Stimulated activated CD8-positive, alpha-beta memory T cell treated with anti-CD3 and anti-CD28 coated beads, Interleukin-4, amount 100 ng/mL, for 4 hours (primary cell): ENCODE measurements at places on chromosomes 3 and 15.

- no peak for DNase-seq
Measured at GRCh38 chr3:171841620-171842000, 1.5 kb upstream of the TMEM212 start.

DNA sequence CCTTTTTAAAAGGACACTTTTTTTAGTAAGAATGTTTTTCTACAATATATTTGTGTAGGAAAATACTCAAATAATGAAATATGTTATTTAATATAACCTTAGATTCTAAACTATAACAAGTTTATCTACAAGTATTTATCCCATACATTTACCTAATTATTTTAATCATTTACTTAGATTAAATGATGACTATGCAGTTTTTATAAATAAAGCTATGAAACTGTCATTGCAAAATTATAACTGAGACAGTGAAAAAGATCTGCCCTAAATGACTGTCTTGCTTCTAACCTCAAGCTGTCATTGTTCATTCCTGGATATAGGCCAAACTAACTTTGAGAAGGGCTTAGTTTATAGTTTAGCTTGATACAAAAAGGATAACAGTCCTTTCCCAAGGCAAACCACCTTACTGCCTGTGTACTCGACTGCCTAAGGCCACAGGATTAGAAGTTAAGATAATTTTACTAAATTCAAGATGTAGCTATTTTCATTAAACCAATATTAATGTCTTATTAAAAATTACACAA is 84.1 kb downstream of the GLDN start:
- DNase-seq: no peak

GRCh38 chr3:116230431-116231020 is 214.8 kb downstream of the LSAMP start:
- DNase-seq: no peak

DNA sequence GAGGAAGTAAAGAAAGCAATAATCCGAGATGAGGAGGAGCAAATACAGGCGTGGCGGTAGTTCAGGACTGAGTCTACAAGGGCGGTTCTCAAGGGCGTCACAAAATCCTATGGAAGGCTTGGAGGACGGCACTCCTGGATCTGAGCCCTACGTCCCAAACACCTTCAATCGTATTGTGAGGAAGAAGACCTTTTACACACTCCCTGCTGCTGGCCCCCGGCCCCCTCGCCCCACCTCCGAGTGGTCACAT is 747 bp downstream of the PLD1 start:
- DNase-seq: no peak

DNA sequence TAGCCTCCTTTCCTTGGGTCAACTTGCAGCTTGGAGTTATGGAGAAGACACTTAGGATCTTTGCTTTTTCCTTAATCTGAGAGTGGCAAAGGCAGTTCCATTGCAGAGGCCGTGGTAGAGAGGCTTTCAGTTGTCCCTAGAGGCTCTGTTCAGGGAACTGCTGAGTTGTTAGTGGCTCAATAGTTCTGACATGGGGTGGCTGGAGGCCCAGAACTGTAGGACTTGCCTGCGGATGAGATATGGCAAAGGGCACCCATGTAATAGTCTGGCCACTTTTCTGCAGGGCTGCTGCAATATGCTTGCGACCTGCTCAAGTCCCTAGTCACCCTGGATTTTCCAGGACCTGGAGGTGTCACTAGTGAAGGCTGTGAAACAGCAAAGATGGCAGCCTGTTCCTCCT is 99.9 kb downstream of the CLDN1 start:
- DNase-seq: no peak

DNA sequence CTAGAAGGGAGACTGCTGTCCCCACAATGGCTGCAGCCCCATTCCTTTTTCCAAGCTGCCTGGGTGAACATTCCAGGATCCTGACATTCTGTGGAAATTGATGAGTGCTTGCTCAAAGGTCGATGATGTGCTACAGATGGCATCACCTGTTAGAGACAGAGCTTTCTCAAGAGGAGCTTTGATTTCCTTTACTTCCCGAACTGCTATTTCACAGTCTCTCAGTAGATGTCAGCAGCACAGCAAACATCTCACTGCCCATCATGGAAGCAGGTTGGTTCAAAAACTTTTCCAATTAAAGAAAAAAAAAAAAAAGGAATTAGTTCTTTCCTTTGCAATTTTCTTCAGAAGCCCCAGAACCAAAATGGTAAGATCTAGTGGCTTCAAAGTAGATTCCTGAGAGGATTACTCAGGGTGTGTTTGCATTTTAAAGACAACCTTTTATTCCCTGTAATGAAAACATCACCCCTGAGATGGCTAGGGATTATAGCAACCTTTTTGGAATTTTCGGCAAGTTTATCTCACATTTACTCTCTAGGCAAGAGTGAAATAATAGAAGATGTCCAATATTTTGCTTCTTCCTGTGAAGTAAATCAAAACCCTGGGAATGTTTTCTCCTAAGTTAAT is 44.8 kb downstream of the POLR2M start:
- no peak for DNase-seq

- DNase-seq: no peak
Measured at GRCh38 chr15:81887912-81888311, 157.9 kb downstream of the MEX3B start.

DNA sequence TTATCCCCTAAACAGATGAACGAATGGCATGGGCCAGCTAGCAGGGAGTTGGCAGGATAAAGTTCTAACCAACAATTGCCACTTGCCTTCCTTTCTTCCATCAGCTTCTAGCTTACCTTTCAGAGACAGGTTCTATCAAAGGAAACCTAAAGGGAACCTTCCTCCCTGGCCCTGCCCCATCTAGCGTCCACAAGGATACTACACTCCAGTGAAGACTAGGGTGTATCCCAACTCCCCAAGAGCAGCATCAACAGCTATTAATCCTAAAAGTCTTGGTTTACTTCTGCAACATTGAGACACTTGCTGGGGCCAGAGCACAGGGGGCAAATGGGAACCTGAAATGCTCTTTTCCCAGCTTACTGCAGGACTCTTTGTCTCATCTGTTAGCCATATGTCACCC is 37.0 kb upstream of the TMC3 start:
- DNase-seq: no peak

- DNase-seq: no peak
Measured at GRCh38 chr3:172629470-172629869, 81.4 kb downstream of the NCEH1 start.

DNA sequence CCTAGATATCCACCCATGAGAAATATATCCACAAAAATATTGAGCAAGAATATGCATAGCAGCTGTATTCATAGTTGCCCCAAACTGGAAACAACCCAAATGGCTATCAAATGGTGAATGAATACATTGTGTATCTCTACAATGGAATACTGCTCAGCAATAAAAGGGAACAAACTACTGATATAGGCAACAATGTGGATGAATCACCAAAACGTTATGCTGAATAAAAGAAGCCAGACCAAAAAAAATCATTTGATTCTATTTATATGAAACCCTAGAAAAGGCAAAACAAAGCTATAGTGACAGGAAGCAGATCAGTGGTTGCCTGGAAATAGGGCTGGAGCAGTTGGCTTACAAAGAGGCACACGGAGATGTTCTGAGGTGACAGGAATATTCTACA is 15.5 kb upstream of the CMTM7 start:
- DNase-seq: no peak

DNA sequence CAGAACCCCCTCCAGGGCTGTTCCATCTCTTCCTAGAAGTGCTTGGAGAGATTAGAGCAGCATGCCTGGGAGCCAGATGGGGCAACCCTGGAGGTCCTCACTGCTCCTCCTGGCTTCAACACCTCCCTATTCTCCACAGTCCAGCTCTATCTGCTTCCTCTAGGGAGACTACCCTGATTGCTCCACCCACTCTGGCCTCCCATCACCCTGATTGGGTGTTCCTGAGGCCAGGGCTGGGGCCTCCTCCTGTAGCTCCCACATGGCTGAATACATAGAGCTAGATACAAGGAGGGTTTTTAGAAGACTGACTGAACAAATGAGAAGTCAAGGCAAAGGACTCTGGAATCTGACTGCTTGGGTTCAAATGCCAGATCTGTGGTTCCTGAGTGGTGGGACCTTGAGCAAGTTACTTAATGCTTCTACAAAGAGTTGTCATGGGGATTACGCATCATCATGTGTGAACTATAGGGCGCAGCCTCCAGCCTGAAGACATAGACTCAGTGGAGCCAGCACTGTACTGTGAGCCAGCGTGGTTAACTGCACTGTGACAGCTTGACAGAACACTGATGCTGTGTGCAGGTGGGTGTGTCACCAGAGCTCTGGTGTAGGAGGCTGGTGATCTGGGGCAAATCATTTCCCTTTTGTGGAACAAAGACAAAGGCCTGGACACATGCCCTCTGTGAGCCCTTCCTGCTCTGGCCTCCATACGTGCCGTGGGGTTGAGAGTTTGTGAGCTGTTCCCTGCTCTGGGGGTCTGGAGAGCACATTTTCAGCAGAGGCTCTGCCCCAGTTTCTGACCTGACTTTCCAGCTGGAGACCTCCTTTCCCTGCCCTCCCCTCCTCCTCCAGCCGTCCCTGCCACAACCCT is 74.8 kb downstream of the SCN5A start:
- no peak for DNase-seq

- no peak for DNase-seq
Measured at GRCh38 chr15:78761891-78762385, 49.3 kb downstream of the ADAMTS7 start.

GRCh38 chr15:29348336-29348914 is 78.8 kb upstream of the NSMCE3 start:
- DNase-seq: no peak

- DNase-seq: no peak
Measured at GRCh38 chr3:150666167-150666566, 37.6 kb downstream of the ERICH6 start.

- DNase-seq: no peak
Measured at GRCh38 chr3:117572786-117573185, 863.2 kb downstream of the TUSC7 start.

DNA sequence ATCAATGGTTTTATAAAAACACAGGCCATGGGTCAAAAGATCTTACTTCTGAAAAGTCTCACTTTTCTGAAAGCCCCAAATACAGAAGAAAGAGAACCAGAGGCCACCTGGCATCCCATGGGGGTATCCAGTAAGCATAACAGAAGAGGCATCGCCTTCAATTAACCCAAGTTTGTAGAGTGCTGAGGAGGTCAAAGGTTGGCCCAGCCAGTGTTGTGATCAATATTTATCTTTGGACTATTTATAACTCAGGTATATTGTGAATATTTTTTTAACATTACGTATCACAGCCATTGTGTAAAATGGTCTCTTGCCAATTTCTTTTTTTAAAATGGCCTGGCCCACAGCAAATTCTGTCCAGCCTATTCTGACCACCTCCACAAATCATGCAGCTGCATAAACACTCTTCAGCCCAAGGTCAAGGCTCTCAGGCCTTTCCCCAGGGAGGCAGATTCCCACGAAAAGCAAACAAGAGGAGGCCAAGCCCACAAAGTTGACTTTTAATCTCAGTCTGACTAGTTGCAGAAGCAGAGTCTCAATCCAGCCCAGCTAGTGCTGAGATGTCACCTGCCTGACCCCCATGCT is 26.2 kb upstream of the SPTBN5 start:
- DNase-seq: no peak

GRCh38 chr3:103923907-103924306 is 1442.8 kb upstream of the ALCAM start:
- no peak for DNase-seq

DNA sequence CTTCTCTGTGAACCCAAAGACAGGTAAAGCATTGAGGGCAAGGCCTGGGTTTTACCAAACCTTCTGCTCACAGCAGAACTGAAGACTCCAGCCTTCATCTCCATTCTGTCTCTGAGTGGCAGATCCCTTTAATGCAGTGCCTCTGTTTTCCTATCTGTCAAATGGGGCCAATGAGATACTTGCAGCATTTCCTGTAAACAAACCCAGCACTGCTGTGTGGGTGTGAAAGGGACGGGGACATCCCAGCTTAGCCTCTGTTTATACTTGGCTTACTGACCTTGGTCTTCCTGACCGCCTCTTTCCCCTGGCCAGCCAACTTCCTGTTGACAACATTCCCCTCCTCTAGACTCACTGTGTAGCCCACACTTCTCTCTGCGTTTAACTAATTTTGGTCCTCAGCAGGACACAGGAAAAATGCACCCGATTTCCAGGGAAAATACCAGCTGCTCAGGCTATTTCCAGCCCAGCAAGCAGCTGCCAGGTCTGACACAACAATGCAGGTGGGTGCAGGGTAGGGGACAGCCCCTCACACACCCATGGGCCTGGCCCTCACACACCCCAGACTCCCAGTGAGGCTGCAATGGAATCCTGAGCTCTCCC is 105.9 kb upstream of the HERC1 start:
- no peak for DNase-seq

- DNase-seq: no peak
Measured at GRCh38 chr15:46039703-46040102, 404.9 kb downstream of the SQOR start.

- no peak for DNase-seq
Measured at GRCh38 chr15:58588096-58588495, 156.3 kb downstream of the LIPC start.

- DNase-seq: no peak
Measured at GRCh38 chr3:14275962-14276909, 97.6 kb downstream of the LSM3 start.

GRCh38 chr3:190073264-190074008 is 47.3 kb downstream of the P3H2 start:
- DNase-seq: no peak
